ENCODE measurements at places on chromosomes 3 and 15. TPM values are rescaled to one million over a fixed set of nuclear protein-coding genes. Genes with fewer than 3 reads are reported as not detected.

Gene RBP2
- total RNA-seq: not detected

Gene XCR1
- not detected for total RNA-seq

Gene GATA2
- 0.83 TPM for total RNA-seq

Gene PAK6
- 20.0 TPM for total RNA-seq

Gene PP2D1
- total RNA-seq: not detected

Gene GPR171
- not detected for total RNA-seq

Gene OR5K3
- not detected for total RNA-seq

- H3K27me3 ChIP-seq: no peaks in the 10 kb centered on the region
- no peak for DNase-seq
- no peaks in the 10 kb centered on the region for H3K36me3 ChIP-seq
- no peak overlapping the region for H3K4me3 ChIP-seq
Observed at GRCh38 chr3:50444213-50444612, 59.2 kb downstream of the CACNA2D2 start.

- peak overlapping the region; percentile 7 for H3K27ac ChIP-seq
- H3K36me3 ChIP-seq: no peaks in the 10 kb centered on the region
- no peaks in the 10 kb centered on the region for H3K27me3 ChIP-seq
- H3K4me3 ChIP-seq: no peak overlapping the region
Observed at GRCh38 chr3:160163229-160163878, 61.9 kb upstream of the C3orf80 start.

- peak overlapping the region; percentile 82 for H3K4me3 ChIP-seq
- DNase-seq: peak; percentile 42
- no peaks in the 10 kb centered on the region for H3K27me3 ChIP-seq
- no peaks in the 10 kb centered on the region for H3K36me3 ChIP-seq
Observed at GRCh38 chr3:99817047-99817436, 620 bp upstream of the CMSS1 start.

GRCh38 chr3:149486726-149487125 is 12.2 kb downstream of the TM4SF4 start:
- no peaks in the 10 kb centered on the region for H3K4me1 ChIP-seq
- no peaks in the 10 kb centered on the region for H3K36me3 ChIP-seq
- H3K27me3 ChIP-seq: no peaks in the 10 kb centered on the region
- H3K27ac ChIP-seq: no peak overlapping the region

- H3K36me3 ChIP-seq: no peaks in the 10 kb centered on the region
- no peak overlapping the region for H3K4me3 ChIP-seq
- H3K27me3 ChIP-seq: no peaks in the 10 kb centered on the region
- H3K27ac ChIP-seq: no peak overlapping the region
- no peak for DNase-seq
Observed at GRCh38 chr3:161848376-161848775, 351.8 kb downstream of the OTOL1 start.

- no peak overlapping the region for H3K27ac ChIP-seq
- no peak overlapping the region for H3K4me3 ChIP-seq
- H3K27me3 ChIP-seq: no peaks in the 10 kb centered on the region
- H3K4me1 ChIP-seq: peaks cover 10% of the 10 kb centered on the region
- H3K36me3 ChIP-seq: no peaks in the 10 kb centered on the region
Observed at GRCh38 chr15:75694241-75695182, 18.1 kb downstream of the CSPG4 start.

GRCh38 chr15:23438816-23439466 is 8.1 kb downstream of the GOLGA6L2 start:
- DNase-seq: no peak
- no peak overlapping the region for H3K4me3 ChIP-seq
- no peaks in the 10 kb centered on the region for H3K36me3 ChIP-seq
- H3K4me1 ChIP-seq: no peaks in the 10 kb centered on the region

- DNase-seq: no peak
- H3K27ac ChIP-seq: no peak overlapping the region
- H3K4me1 ChIP-seq: peaks cover 46% of the 10 kb centered on the region
- no peaks in the 10 kb centered on the region for H3K36me3 ChIP-seq
Observed at GRCh38 chr3:25090698-25091453, 337.2 kb upstream of the RARB start.

DNA sequence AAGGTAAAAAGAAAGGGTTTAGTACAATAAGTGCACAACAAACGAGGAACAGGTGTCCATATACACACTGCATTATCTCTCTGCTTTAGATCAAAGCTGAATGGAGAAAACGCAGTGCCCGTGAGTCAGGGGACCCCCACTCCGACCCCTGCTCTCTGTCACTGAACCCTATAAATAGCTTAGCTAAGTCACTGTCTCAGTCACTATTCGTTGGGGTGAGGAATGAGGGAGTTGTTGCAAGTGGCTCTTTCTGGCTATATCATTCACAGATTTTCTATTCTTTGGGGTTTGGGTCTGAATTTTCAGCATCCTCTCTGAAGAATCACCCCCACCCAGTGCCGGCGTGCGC is 458 bp upstream of the STAC start:
- H3K27me3 ChIP-seq: peaks cover 18% of the 10 kb centered on the region
- peaks cover 24% of the 10 kb centered on the region for H3K4me1 ChIP-seq
- DNase-seq: no peak
- H3K4me3 ChIP-seq: peak overlapping the region; percentile 84
- no peaks in the 10 kb centered on the region for H3K36me3 ChIP-seq
- no peak overlapping the region for H3K27ac ChIP-seq

GRCh38 chr3:63724987-63725386 is 72.5 kb downstream of the SNTN start:
- no peaks in the 10 kb centered on the region for H3K27me3 ChIP-seq
- H3K36me3 ChIP-seq: no peaks in the 10 kb centered on the region
- H3K4me1 ChIP-seq: peaks cover 8% of the 10 kb centered on the region
- no peak overlapping the region for H3K4me3 ChIP-seq
- no peak overlapping the region for H3K27ac ChIP-seq

- no peaks in the 10 kb centered on the region for H3K36me3 ChIP-seq
- DNase-seq: no peak
- peaks cover 82% of the 10 kb centered on the region for H3K27me3 ChIP-seq
- peaks cover 63% of the 10 kb centered on the region for H3K4me1 ChIP-seq
- peak overlapping the region; percentile 63 for H3K4me3 ChIP-seq
- H3K27ac ChIP-seq: no peak overlapping the region
Observed at GRCh38 chr15:37111427-37111717, 11.0 kb upstream of the MEIS2 start.

DNA sequence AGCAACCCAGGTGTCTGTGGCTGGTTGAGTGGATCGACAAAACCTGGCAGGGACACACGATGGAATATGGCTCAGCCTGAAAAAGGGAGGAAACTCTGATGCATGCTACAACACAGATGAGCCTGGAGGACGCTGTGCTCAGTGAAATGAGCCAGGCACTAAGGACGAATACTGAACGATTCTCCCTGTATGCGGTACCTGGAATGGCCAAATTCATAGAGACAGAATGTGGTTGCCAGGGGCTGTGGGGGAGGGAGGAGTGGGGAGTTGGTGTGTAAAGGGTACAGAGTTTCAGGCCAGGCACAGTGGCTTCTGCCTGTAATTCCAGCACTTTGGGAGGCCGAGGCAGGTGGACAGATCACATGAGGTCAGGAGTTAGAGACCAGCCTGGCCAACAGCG is 35.1 kb downstream of the PCSK6 start:
- no peaks in the 10 kb centered on the region for H3K36me3 ChIP-seq
- H3K27me3 ChIP-seq: no peaks in the 10 kb centered on the region
- no peak overlapping the region for H3K4me3 ChIP-seq
- no peak for DNase-seq
- H3K4me1 ChIP-seq: no peaks in the 10 kb centered on the region

GRCh38 chr3:141261472-141262307 is 30.1 kb downstream of the PXYLP1 start:
- H3K4me1 ChIP-seq: no peaks in the 10 kb centered on the region
- no peak overlapping the region for H3K27ac ChIP-seq
- DNase-seq: no peak
- no peaks in the 10 kb centered on the region for H3K27me3 ChIP-seq

DNA sequence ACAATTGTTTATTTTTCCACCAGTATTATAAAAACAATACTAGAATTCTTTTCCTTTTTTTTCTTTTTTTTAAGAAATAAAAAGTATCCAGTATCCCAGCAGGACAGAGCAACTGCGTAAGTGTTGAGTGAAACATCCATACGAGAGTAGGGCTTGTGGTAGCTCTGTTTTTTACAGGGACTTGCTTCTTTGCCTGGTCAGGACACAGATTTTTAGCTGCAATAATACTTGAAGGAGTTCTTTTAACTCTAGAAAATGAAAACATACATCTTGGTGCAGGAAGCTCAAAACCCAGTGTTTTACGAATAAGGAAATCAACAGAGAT is 297.7 kb upstream of the NR2E3 start:
- H3K4me3 ChIP-seq: no peak overlapping the region
- H3K27ac ChIP-seq: no peak overlapping the region
- H3K36me3 ChIP-seq: no peaks in the 10 kb centered on the region
- H3K4me1 ChIP-seq: peaks cover 21% of the 10 kb centered on the region
- no peak for DNase-seq

DNA sequence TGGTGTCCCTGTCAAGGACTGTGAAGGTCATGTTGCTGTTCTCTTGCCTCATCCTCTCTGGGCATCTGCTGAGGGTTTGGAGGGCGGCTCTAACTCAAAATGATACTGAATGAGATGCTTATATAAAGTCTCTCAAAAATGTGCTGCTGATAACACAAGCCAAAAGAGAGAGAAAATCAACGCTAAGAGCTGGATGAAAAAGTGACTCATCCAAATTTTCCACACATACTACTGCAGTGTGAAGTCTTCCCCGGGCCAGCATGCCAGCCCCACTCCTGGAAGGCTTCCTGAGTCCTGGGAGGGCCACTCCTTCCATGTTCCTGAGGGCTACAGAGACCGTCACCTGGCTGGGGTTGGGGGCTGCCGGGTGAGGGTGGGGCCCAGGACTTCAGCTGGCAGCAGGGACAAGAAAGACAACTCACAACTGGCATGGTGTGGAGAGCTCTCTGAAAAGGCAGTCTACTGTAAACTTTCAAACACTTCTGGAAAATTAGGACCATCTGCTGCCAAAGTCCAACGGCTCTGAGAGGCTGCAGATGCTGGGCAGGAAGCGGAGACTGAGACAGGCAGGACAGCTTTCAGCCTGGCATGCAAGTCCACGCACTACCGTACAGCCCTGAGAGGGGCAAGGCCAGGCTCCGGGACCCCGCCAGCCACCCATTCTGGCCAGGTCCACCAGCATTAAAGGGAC is 200.3 kb downstream of the ADAMTS17 start:
- H3K27ac ChIP-seq: no peak overlapping the region
- no peaks in the 10 kb centered on the region for H3K36me3 ChIP-seq
- DNase-seq: no peak
- no peak overlapping the region for H3K4me3 ChIP-seq
- H3K4me1 ChIP-seq: no peaks in the 10 kb centered on the region
- H3K27me3 ChIP-seq: no peaks in the 10 kb centered on the region

DNA sequence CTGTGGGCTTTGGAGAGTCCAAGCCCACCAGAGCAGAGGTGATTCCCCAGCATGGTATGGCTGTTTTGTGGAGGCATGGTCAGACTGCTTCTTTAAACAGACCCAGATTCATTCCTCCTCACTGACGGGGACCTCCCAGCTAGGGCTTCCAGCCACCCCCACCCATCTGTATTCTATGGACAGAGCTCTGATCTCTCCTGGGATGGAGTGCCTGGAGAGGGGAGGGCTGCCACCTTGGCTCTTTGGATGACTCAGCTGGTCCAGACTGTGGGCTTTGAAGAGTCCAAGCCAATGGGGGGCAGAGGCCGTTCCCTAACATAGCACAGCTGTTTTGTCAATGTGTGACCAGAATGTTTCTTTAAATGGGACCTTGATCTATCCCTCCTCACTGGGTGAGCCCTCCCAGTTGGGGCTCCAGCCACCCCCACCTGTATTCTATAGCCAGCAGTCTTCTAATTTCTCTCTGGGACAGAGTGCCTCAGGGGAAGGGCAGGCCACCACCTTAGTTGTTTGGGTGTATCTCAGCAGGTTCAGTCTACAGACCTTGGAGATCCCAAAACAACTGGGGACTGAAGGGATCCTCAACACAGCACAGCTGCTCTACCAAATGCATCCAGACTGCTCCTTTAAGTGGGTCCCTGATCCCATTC is 122.0 kb upstream of the OSTN start:
- no peaks in the 10 kb centered on the region for H3K4me1 ChIP-seq
- no peaks in the 10 kb centered on the region for H3K36me3 ChIP-seq
- no peaks in the 10 kb centered on the region for H3K27me3 ChIP-seq
- H3K27ac ChIP-seq: no peak overlapping the region

All from GM23338 (cell line).